Small intestine (tissue), 16 donors: ENCODE measurements at places on chromosomes 2 and 18. TPM values are rescaled to one million over a fixed set of nuclear protein-coding genes. Genes with fewer than 3 reads are reported as not detected.

DNA sequence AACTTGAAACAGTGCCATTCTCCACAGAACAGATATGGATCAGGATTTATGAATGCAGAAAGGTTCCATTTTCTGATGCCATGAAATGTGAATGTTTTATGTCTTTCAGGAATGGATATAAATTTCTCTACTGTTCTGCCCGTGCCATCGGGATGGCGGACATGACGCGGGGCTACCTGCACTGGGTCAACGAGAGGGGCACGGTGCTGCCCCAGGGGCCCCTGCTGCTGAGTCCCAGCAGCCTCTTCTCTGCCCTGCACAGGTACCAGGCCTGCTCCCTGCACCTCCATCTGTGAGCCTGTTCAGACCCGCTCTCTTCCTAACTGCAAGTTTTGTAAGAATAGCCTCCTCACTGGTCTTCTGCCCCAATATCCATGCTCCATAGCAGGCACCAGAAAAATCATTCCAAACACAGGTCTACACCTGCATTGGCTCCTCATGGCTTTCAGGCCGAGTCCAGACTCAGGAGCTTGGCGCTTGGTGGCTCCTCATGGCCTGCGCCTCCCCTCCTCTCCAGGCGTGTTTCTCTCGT is 68.6 kb downstream of the LPIN1 start:
- no peak overlapping the region for H3K4me3 ChIP-seq
- H3K4me1 ChIP-seq = no peaks in the 10 kb centered on the region
- no peak for DNase-seq
- H3K27ac ChIP-seq = no peak overlapping the region
- peaks cover 19% of the 10 kb centered on the region for H3K36me3 ChIP-seq

DNA sequence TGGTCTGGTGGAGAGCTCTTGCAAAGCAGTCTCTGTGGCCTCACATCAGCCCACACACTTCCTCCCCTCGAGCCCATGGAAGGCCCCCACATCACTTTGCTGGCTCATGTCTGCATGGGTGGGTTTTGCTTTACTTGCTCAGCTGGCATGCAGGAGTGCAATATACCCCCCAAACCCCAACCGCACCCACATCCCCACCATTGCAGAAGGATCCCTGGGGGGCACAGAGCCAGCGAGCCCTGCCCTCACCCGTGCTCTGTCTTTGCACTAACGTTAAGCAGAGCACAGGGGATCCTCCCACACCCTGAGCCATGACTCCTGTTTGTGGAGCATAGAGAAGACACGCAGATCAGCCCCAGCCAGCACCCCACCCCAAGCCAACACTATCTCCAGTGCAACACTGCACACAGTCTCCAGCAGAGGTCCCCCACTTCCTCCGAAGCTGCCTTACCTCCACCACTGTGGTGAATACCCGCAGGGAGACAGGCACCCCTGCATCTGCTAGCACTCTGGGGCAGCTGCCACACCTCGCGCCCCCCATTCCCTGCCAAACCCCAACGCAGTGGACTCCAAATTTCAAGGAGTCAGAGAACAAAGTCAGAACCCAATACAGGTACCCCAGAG is 177.8 kb upstream of the RGPD4 start:
- H3K36me3 ChIP-seq = no peaks in the 10 kb centered on the region
- no peak for DNase-seq
- no peak overlapping the region for H3K4me3 ChIP-seq
- H3K27ac ChIP-seq = no peak overlapping the region

- no peaks in the 10 kb centered on the region for H3K27me3 ChIP-seq
- H3K4me1 ChIP-seq = no peaks in the 10 kb centered on the region
- no peak for DNase-seq
- H3K36me3 ChIP-seq = no peaks in the 10 kb centered on the region
- no peak overlapping the region for H3K4me3 ChIP-seq
Observed at GRCh38 chr18:3397786-3398185, 52.2 kb upstream of the TGIF1 start.

STEAP3 gene
- 1.3 TPM for polyA plus RNA-seq
